ENCODE measurements at places on chromosomes 5 and 9. TPM values are rescaled to one million over a fixed set of nuclear protein-coding genes. Genes with fewer than 3 reads are reported as not detected.

DNA sequence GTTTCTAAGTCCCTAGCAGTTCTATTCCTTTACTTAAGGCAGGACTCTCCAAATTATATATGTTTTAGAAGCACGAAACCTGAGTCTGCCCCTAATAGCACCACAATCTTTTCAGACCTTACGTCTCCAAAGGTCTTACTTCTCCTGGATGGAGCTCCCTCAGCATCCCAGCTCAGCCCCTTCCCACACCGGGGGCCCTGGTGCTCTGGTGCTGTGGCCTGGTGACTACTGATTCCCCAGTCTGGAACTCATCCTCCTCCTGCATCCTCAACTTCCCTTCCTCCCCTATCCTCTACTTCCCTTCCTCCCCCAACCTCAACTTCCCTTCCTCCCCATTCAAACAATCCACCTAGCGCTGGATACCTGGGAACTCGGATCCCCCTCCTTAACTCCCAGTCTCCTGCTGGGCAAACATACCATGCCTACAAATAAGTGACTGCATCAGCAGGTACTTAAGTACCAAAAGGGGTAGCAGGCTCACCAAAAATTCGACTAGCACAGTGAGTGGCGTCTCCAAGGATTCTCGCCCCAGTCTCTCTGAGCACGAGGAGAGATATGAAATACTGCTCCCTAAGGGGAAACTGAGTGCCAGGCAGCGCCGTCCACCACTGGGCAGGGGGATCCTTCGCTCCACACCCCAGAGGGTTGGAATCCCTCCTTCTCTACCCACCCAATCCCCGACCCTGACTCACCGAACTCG is 831 bp downstream of the IGFBPL1 start:
- no peaks in the 10 kb centered on the region for H3K27me3 ChIP-seq
- DNase-seq, result no peak
- no peak overlapping the region for H3K4me3 ChIP-seq
- H3K27ac ChIP-seq, result no peak overlapping the region
- H3K4me1 ChIP-seq, result no peaks in the 10 kb centered on the region
- no peaks in the 10 kb centered on the region for H3K36me3 ChIP-seq

- no peaks in the 10 kb centered on the region for H3K36me3 ChIP-seq
- no peaks in the 10 kb centered on the region for H3K27me3 ChIP-seq
- DNase-seq, result no peak
These were observed 165.0 kb downstream of the DROSHA start for GRCh38 chr5:31366941-31367340.

DNA sequence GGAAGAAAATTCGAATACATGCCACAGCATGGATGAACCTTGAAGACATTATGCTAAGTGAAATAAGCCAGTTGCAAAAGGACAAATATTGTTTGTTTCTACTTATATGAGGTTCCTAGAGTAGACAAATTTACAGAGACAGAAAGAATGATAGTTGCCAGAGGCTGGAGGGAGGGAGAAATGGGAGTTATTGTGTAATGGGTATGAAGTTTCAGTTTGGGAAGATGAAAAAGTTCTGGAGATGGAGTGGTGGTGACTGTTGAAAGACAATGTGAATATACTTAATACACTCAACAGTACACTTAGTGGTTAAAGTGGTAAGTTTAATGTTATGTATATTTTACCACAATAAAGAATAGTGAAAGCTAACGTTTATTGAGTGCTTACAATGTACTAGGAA is 99.6 kb upstream of the SLC44A1 start:
- no peaks in the 10 kb centered on the region for H3K36me3 ChIP-seq
- no peak overlapping the region for H3K4me3 ChIP-seq
- H3K4me1 ChIP-seq, result no peaks in the 10 kb centered on the region
- no peaks in the 10 kb centered on the region for H3K27me3 ChIP-seq
- no peak for DNase-seq
- no peak overlapping the region for H3K27ac ChIP-seq

- H3K4me1 ChIP-seq, result peaks cover 47% of the 10 kb centered on the region
- no peak overlapping the region for H3K4me3 ChIP-seq
- DNase-seq, result no peak
- no peak overlapping the region for H3K27ac ChIP-seq
These were observed 4.7 kb upstream of the SUSD1 start for GRCh38 chr9:112179816-112180215.

- no peaks in the 10 kb centered on the region for H3K27me3 ChIP-seq
- peaks cover 4% of the 10 kb centered on the region for H3K4me1 ChIP-seq
- H3K36me3 ChIP-seq, result no peaks in the 10 kb centered on the region
- no peak overlapping the region for H3K4me3 ChIP-seq
- H3K27ac ChIP-seq, result no peak overlapping the region
These were observed 109.3 kb upstream of the CPEB4 start for GRCh38 chr5:173778784-173779304.

DNA sequence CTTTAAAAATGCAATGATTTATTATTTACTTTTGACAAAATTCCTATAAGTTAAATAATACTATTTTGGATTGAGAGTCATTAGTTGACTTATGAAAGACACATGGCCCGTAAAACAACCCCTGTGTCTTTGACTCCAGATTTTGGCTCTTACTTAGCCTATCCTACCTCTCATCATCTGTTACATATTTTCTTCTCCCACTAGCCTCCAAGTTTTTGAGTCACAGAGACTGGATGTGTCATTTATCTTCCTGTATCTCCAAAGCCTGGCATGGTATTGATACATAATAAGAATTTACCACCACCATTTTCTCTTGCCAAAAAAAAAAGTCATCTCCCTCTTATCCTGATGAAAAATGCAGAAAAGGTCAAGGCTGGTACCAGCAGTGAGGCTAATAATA is 99.9 kb downstream of the GABRB2 start:
- H3K36me3 ChIP-seq, result no peaks in the 10 kb centered on the region
- H3K27me3 ChIP-seq, result no peaks in the 10 kb centered on the region
- H3K4me1 ChIP-seq, result no peaks in the 10 kb centered on the region
- no peak overlapping the region for H3K4me3 ChIP-seq
- H3K27ac ChIP-seq, result no peak overlapping the region
- no peak for DNase-seq

- H3K27me3 ChIP-seq, result no peaks in the 10 kb centered on the region
- no peak overlapping the region for H3K27ac ChIP-seq
- H3K4me1 ChIP-seq, result peaks cover 21% of the 10 kb centered on the region
- no peaks in the 10 kb centered on the region for H3K36me3 ChIP-seq
- no peak for DNase-seq
- H3K4me3 ChIP-seq, result no peak overlapping the region
These were observed 33.1 kb upstream of the AFAP1L1 start for GRCh38 chr5:149238540-149238939.

DNA sequence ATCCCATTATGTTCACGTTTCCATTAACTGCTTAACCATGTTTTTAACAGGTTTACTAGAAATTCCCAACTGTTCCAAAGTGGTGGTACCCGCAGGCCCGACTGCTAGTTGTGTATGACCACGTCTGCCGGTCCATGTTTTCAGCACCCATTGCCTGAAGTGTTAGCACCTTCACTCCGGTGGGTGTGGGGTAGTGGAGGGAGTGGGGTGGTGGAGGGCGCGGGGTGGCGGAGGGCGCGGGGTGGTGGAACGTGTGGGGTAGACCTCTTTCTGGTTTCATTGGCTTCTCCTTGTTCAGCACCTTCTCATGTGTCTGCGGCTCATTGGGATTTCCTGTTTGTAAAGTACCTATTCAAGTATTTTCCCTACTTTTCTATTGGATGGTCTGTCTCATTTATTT is 37.7 kb downstream of the TPPP start:
- H3K27ac ChIP-seq, result no peak overlapping the region
- DNase-seq, result no peak
- no peaks in the 10 kb centered on the region for H3K27me3 ChIP-seq
- H3K4me1 ChIP-seq, result no peaks in the 10 kb centered on the region

DNA sequence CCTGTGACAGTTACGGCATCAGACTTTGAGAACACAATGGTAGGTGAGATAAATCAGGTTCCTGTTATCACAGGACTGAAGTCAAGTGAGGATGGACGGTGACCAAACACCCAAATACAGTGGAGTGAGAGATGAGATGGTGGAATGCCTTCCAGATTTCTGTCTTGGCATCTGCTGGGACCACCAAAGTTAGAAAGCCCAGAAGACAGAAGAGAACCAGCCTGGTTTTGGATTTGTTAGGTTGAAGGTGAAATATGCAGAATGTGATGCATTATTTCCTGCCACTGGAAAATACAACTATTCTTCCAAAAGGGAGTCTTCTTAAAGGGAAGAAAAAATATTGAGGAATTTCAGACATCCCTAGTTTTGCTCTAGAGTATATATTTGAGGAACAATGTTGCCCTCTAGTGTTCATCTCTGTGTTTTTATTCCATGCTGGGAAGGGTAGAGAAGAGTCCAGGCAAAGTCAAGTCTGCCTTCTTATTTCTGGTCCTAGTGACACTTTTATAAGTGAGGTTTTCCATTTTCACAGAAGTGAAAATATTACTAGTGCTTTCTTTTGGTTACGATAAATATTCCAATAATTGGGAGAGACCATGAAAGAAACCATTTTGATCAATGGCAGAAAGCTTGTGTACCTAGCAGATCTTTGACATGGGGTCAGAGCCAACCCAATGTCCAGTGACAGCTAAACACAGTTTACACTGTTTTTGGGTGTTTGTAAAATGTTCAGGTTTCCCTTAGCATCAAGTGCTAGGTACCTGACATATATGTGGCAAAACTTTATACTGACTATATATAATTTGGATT is 142.3 kb upstream of the ANKH start:
- no peaks in the 10 kb centered on the region for H3K36me3 ChIP-seq
- no peak overlapping the region for H3K27ac ChIP-seq
- H3K27me3 ChIP-seq, result no peaks in the 10 kb centered on the region
- H3K4me3 ChIP-seq, result no peak overlapping the region

DNA sequence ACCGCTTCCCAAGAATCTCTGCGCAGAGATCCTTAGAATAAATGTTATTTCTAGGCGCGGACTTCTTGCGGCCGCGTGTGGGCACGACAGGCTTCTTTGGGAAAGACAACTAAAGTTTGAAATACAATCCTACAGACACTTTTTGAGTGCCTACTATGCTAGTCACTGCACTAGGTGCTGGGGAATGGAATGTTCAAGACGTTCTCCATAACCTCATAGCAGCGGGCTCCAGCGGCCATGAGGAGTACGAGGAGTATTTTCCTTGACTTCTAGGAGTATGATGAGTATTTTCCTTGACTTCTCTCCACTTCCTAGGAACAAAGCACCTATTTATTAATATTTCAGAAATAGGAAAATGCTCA is 636 bp upstream of the PWWP2A start:
- no peaks in the 10 kb centered on the region for H3K27me3 ChIP-seq
- H3K36me3 ChIP-seq, result no peaks in the 10 kb centered on the region

GRCh38 chr5:176579323-176579722 is 30.2 kb downstream of the CDHR2 start:
- H3K4me3 ChIP-seq, result no peak overlapping the region
- H3K27ac ChIP-seq, result no peak overlapping the region
- H3K27me3 ChIP-seq, result no peaks in the 10 kb centered on the region
- H3K36me3 ChIP-seq, result no peaks in the 10 kb centered on the region
- DNase-seq, result no peak
- no peaks in the 10 kb centered on the region for H3K4me1 ChIP-seq

DNA sequence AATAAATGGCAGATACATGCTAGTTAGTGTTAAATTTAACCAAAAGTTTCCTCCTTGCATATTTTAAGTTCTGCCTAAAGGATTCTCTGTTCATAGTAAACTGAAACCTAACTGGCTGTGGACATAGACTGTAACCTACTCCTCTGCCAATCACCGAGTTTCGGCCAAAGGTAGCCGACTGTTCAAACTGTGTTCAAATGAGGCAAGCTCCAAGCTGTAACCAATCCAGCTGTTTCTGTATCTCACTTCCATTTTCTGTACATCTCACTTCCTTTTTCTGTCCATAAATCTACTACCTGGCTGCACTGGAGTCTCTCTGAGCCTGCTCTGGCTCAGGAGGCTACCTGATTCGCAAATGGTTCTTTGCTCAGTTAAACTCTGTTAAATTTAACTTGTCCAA is 44.1 kb downstream of the KCNV2 start:
- DNase-seq, result no peak
- peaks cover 7% of the 10 kb centered on the region for H3K4me1 ChIP-seq
- no peak overlapping the region for H3K27ac ChIP-seq
- H3K27me3 ChIP-seq, result no peaks in the 10 kb centered on the region
- H3K36me3 ChIP-seq, result peaks cover 3% of the 10 kb centered on the region
- no peak overlapping the region for H3K4me3 ChIP-seq

DNA sequence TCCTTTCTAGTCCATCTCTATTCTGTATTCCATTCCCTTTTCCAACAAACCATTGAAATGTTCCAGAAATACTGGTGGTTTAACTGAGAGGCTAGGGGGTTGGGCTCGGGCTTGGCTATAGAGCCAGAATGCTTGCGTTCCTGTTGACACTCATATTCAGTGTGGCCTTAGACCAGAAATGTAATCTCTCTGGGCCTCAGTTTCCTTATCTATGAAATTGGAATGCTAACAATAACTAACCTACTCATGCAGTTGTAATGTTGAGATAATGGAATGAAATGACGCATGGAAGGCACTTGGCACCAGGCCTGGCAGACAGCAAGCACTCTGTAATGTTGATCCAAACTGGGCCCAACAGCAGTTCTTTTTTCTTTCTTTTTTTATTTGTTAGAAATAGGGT is 26.8 kb downstream of the JADE2 start:
- H3K4me3 ChIP-seq, result no peak overlapping the region
- DNase-seq, result no peak
- no peaks in the 10 kb centered on the region for H3K27me3 ChIP-seq
- H3K27ac ChIP-seq, result peak overlapping the region; percentile 20
- H3K36me3 ChIP-seq, result peaks cover 91% of the 10 kb centered on the region
- peaks cover 35% of the 10 kb centered on the region for H3K4me1 ChIP-seq

- peak overlapping the region; percentile 95 for H3K4me3 ChIP-seq
- peaks cover 7% of the 10 kb centered on the region for H3K36me3 ChIP-seq
- H3K27ac ChIP-seq, result peak overlapping the region; percentile 76
- DNase-seq, result peak; percentile 7
These were observed 956 bp downstream of the MBLAC2 start for GRCh38 chr5:90473396-90474234.

DNA sequence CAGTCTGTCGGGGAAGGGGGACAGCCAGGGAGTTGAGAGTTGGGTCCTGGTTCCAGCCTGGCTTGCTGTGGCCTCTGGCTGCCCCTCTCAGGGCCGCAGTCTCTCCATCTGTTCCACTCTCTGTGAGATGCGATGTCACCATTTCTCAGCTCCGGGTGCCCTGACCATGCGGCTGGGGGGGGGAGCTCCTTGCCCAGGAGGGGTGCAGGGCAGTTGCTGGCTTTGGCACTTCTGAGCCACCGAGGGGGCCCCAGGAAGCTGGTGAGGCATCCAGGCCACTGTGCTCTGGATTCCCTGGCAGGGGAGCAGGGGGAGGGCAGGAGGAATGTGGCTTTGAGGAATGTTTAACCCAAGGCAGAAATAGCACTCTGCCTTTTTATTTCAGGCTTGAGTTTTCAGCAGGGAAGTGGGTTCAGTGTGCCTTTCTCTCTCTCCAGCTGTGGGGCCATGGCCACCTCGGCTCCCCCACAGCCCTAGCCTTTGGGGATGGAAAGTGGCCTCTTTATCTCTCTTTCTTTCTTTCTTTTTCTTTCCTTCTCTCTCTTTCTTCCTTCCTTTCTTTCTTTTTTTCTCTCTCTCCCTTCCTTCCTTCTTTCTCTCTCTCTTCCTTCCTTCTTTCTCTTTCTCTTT is 11.0 kb downstream of the NCS1 start:
- no peaks in the 10 kb centered on the region for H3K4me1 ChIP-seq
- no peaks in the 10 kb centered on the region for H3K27me3 ChIP-seq
- no peak for DNase-seq
- no peaks in the 10 kb centered on the region for H3K36me3 ChIP-seq

GRCh38 chr5:956941-957747 is 51.5 kb upstream of the NKD2 start:
- peaks cover 10% of the 10 kb centered on the region for H3K4me1 ChIP-seq
- no peaks in the 10 kb centered on the region for H3K36me3 ChIP-seq
- H3K27ac ChIP-seq, result no peak overlapping the region
- DNase-seq, result no peak

Gene RANBP3L
- total RNA-seq, result not detected

Gene ENTPD2
- not detected for total RNA-seq

Gene RGS14
- 182 TPM for total RNA-seq

Gene ZNF367
- total RNA-seq, result 5.7 TPM

Gene PIP5K1B
- 3.9 TPM for total RNA-seq

Gene SLC6A7
- not detected for total RNA-seq

Measured in naive thymus-derived CD4-positive, alpha-beta T cell (primary cell).